ENCODE measurements at places on chromosomes 6 and 20.

- DNase-seq: no peak
Measured at GRCh38 chr6:123462152-123462551, 174.6 kb downstream of the TRDN start.

GRCh38 chr6:35782424-35782823 lies 1.6 kb downstream of the CLPSL1 start:
- no peak for DNase-seq

DNA sequence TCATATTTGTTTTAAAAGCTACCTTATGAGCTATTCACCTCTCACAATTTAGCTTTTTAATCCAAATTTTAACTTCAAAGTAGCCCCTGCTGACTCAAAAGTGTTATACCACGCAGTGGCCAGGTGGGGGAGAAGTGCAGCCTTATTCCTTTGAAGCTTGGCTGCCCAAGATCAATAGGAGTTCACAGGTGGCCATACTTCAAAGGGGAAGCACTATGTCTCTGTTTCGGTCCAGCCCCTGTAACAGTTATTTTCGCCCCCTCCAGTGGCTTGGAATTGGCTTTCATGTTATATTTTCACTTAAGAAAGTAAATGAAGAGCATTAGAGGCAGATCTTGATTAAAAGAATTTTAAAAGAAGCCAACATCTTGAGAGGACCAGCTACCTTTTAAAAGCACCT lies 608.4 kb downstream of the EPHA7 start:
- DNase-seq: no peak

GRCh38 chr6:33863084-33863483 lies 59.3 kb upstream of the MLN start:
- no peak for DNase-seq

DNA sequence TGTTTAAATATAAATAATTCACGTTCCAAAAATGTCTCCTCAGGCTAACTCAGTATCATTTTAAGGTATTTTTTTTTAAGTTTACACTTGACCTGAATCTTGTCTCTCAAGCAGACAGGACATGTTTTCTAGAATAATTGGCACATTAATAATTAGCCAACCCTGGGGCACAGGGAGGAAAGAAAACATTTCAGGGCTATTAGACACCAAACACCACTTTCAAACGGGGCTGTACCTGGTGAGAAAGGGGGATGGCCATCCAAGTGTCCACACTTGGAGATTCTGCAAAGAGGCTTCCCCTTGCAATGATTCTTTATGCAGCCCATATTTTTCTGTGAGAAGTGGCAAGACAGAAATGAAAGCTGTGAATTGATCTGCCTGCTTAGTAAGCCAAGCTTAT lies 560.8 kb downstream of the CD109 start:
- no peak for DNase-seq

- no peak for DNase-seq
Measured at GRCh38 chr6:151313066-151313491, 73.3 kb downstream of the AKAP12 start.

All from hematopoietic multipotent progenitor cell treated with erythropoietin and hydrocortisone succinate and interleukin-3 and kit ligand, for 17 days (in vitro differentiated cells).